Renal cortical epithelial cell (primary cell): ENCODE measurements at places on chromosomes 4 and X.
A peak's percentile ranks its signal among the peaks of the same experiment; 100 is the strongest.

- no peak for DNase-seq
Observed at GRCh38 chr4:4754641-4755040, 104.8 kb upstream of the MSX1 start.

GRCh38 chr4:69467797-69468196 lies 27.9 kb downstream of the UGT2B4 start:
- DNase-seq = no peak

DNA sequence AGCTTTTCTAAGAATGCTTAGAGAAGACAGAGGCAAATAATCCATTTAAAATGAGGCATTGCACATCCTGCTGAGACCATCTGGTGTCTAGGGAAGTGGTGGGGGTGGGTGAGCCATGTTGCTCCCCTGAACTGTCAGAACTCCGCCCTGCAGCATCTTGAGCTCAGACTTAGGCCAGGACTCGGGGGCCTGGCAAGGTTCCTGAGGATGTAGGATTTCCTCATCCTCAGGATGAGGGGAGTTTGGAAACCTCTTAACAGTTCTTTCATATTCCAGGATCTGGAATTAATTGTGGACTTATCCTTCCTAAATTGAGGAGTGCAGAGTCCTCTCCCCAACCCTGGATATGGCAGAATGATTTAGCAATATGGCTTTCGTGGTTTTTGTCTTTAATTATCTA lies 6.6 kb downstream of the TLL1 start:
- DNase-seq = no peak

DNA sequence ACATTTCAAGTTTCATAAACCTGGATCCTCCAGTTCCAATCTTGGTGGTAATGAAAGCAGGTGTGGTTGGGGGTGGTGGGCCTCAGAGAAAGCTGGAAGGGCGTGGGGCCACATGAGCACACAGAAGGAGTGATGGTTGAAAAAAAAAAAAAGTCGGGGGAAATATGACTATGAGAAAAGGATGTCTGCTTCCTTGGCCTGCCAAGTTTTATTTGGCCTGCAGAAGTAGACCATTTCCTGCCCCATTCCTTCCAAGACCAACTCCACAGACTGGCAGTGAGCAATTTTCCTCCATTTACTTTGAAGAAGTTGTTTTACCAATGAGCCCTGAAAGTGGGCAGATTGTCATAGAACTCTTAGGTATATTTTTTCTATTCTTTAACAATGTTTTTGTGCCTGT lies 43.3 kb downstream of the LNX1 start:
- DNase-seq = no peak

- no peak for DNase-seq
Observed at GRCh38 chr4:3530051-3530450, 2.2 kb downstream of the LRPAP1 start.

DNA sequence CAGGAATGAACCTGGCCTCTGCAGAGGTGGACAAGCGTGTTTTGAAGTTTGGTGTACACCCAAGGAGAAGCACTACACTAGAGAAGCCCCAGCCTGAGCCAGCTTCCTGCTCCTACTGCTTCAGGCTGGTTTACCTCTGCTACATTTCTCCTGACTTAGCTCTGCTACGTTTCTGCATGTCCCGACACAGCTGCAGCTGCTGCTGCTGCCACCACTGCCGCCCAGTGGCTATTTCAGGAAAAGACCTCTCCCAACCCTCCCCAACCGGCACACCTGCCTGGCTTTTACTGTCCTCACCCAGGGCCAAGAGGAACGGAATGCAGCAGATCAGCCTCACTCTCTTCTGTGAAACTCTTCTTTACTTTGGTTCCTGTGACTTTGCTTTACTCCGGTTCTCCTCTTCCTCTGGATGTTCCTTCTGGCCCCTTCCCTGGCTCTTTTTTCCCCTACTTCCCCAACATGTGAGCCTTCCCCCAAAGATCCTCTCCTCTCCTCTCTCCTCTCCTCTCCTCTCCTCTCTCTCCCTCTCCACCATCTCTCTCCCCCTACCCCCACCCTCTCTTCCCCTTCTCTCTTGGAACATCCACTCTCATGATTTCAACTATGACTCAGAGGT lies 3.1 kb upstream of the P2RY4 start:
- peak; percentile 40 for DNase-seq

- DNase-seq = no peak
Observed at GRCh38 chr4:87216469-87216868, 3.9 kb downstream of the KLHL8 start.

DNA sequence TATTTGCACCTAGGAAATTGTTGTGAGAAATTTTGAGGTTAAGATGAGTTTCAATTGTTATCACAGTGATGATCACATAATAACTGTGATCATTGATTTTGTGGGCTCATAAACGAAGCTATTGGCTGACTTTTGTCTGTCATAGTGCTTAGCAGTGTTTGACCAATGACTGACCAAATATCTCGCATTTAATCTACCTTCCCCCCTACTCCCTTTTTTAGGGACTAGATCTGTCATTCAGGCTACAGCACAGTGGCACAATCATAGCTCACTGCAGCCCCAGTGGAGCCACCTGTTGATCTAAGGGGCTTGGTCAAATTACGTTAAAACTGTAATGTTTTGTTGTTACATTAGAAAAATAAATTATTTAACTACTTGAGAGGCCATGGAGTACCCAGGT lies 1.5 kb downstream of the FUNDC2 start:
- no peak for DNase-seq

DNA sequence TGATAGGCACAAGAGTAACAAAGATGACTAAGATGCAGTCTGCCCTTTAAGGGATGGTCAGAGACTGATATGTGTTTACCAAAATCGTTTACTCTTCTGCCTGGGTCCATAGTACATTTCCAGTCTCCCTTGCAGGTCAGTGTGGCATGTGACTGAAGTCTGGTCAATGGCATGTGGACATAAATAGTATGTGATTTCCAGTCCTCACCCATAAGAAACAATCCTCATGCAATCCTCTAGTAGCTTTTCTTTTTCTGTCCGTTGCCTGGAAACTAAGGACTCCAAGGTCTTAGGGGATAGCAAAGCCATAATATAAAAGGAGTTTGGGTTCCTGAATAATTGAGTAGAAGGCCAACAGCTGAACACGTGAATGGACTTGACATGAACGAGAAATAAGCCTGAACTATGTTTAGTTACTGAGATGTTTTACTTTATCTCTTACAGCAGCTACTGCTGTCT lies 1.1 kb downstream of the SLC9B2 start:
- peak; percentile 31 for DNase-seq

- DNase-seq = no peak
Observed at GRCh38 chr4:182805321-182805720, 111.9 kb downstream of the DCTD start.

- DNase-seq = no peak
Observed at GRCh38 chrX:3143043-3143799, 102.0 kb downstream of the ARSF start.
